ENCODE measurements at places on chromosomes 5 and 9.

DNA sequence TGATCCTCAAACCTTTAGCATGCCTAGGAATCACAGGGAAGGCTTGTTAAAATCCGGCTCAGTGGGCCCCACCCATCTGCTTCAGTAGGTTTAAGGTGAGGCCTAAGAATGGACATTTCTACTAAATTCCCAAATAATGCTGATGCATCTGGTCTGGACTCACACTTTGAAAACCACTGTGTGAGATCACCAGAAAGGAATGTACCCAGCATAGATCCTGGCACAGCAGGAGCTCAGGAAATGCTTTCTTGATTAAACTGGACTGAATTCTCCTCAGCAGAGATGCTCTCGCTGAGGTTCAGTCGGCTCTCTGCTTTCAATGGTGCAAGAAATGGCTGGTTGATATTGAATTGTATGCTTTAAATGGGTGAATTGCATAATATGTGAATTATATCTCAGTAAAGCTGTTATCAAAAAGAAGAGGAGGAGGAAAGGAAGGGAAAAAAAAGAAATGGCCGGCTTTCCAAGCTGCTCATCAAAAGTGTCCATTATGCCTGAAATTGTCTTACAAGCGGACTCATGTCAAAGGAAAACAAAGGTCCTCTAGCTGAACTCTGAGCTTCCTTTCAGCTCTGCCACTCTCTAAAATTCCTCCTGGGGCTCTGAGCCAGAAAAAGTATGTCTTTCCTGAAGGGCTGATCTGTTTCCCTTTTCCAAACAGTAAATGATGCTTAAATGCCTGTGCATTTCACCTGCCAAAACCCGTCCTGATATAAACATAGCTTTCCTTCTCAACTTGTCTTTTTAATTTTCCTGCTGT lies 77.6 kb upstream of the SAP30L start:
- no peak for DNase-seq

DNA sequence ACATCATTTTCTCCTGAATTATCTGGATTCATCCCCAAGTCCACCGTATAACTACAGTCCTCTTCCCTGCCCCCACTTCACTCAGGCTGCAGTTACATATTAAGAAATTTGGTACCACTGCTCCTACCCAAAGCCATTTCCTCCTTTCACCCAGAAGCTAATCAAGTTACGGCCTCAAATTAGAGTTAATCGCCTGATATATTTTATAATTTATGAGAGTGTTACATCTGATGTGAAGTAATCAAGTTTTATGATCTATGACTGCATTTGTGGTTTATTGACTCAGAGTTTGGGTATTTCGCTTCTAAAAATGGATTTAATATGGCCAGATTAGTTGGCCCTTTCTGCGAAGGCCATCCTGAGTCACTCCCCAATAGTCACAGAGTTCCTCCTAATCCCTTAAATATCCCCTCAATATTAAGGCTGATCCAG lies 223.6 kb upstream of the KIF2A start:
- no peak for DNase-seq

DNA sequence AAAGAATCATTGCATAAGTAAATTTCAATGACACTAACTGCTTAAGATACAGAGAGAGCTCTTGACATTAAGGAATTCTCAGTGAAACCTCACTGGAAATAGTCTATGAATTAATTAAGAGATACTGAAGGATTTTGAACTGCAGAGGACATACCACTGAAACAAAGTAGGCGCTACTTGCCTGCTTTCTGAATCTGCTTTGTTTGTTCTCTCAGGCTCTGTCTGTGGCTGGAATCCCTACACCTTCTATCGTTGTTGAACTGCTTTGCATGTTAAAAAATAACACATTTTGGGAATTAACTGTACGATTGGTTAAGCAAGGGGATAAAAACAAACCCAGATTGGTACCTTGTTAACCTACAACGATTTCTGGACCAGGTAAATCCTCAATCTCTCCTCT lies 435.2 kb downstream of the PDE4D start:
- DNase-seq = no peak

DNA sequence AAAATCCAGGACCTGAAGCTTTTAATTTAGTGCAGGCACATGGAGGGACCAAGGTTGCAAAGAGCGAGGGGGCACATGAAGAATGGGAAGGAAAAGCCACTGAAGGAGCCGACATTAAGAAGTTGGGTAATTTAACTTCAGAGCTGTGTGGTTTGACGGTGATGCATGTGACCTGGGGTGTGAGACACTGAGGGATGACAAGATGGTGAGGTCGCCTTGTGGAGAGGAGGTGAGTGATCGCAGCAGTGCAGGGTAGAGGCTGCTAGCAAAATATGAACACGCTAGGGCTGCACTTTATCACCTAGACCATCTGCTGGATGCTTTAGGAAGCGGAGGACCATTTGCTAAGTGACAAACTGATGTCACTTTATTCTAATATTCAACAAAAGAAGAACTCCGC lies 339.0 kb upstream of the KIF2A start:
- no peak for DNase-seq

DNA sequence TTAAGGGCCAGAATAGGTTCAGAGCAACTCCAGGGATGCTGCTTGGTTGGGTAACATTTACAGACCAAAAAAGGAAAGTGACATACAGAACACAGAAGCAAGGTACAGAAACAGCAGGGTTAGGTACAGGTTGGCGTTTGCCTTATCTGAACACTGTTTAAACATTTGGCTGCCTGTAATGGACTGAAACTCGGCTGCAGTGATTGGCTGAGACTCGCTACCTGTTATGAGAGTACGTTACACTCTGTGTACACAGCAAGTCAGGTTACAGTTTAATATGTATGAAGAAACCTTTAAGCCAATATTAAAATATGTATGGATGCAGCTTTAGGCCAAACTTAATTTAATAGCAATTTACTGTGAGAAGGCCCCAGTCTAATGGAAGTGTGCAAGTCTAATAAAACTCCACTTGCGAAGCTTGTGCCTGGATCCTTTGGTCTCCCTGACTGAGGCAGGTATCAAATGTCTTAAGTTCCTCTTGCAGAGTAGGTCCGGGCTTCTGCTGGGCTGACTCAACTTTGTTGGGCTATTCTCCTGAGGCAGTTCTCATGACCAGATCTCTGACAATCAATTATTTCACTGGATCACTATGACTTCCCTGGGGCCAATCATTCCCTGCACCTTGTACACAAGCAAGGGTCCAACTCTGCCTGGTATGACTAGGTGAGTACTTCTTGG lies 204.9 kb downstream of the ZNF462 start:
- no peak for DNase-seq

GRCh38 chr5:109062664-109063063 lies 315.0 kb downstream of the FER start:
- DNase-seq = no peak

DNA sequence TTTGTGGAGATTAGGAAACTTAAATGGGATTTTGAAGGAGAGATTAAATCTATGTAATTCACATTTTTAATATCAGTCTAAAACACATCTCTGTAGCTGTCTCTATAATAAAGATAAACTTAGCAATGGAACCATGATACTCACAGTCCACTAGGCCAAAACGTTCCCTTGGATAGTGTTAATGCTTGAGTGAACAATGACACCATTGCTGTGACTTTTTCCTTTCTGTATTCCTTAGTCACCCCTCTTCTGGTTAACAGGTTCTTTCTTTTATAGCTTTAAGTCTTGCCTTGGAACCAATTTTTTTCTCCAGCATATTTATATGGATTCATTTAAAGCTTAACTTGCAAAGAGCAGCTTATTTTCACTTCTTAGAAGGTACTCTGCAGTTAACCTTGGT lies 63.3 kb downstream of the INSL6 start:
- no peak for DNase-seq

GRCh38 chr9:104227108-104227507 lies 133.0 kb downstream of the SMC2 start:
- DNase-seq = no peak

DNA sequence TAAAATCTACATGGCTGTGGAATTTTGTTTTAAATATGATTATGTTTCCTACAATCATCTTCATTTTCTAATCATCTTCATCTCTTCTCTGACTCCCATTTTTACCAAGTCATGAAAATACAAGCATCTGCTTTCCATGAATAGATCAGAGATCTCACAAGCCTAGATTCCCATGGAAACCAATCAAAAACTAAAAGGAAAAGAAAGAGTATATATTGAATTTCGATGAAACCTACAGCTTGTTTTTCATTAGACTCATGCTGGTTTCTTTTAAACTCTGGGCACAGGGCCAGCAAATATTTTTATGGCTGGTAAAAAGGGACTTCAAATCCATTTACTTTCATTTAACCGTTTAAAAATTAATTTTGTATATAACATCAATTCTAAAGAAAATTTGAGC lies 51.2 kb downstream of the INVS start:
- no peak for DNase-seq

DNA sequence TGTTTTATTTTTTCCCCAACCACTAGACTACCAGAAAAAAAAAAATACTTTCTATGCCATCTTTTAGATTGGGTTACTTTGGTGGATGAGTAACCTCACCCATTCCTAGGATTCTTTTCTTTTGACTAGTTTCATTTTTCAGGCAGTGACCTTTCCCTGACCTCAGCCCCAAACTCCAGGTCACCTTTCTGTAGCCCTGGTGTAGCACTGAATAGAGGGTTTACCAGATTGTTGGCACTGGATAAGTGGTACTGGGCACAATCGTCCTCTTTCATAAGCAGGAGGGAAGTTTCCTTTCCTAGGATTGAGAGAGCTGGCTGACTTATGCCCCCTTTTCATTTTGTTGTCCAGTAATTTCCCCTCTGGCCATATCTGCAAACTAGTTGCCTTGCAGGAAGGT lies 169.4 kb upstream of the TMEM161B start:
- no peak for DNase-seq

GRCh38 chr5:27472000-27472763 lies 433.8 kb upstream of the CDH9 start:
- DNase-seq = no peak

- DNase-seq = no peak
These were observed 199.4 kb upstream of the PANK3 start for GRCh38 chr5:168778536-168778935.

DNA sequence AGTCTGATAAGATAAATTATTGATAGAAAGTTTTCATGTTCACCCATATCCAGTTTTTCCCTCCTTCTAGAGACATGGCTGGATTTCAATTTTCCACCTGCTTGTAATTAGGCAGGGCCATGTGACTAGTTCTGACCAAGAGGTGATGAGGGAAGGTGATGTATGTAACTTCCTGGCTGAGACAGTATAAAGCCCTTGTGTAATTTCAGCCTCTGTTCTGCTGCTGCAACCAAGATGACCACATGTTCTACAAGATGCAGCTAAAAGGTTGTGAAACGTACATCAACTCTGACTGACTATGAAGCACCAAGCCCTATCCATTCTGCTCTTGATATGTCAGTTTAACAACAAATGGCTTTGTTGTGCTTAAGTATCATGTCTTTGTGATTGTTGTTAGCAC lies 376.5 kb upstream of the DAB2 start:
- no peak for DNase-seq

DNA sequence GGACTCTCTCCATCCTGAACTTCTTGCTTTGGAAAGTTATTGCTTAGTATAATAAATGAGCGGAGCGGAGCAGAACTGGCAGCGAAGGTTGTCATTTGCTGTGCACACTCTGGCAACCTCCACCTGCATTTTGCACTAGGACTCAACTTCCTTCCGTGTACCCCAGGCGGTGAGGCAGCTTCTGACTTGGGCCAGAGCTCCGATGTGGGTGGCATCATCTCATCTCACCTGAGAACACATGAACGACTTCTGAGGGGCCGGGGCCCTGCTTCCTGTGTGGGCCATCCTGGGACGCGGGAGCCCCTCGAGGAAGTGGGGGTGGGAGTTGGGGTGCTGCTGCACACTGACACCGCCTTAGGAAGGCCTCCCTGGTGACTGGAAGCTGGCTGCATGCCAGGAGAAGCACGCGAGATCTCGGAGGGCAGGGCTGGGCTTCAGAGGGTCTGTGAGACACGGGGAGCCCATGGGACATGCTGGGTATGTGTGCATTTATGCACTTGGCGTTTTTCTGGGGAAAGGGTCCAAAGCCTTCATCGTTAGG lies 56.5 kb upstream of the COL5A1 start:
- DNase-seq = no peak

DNA sequence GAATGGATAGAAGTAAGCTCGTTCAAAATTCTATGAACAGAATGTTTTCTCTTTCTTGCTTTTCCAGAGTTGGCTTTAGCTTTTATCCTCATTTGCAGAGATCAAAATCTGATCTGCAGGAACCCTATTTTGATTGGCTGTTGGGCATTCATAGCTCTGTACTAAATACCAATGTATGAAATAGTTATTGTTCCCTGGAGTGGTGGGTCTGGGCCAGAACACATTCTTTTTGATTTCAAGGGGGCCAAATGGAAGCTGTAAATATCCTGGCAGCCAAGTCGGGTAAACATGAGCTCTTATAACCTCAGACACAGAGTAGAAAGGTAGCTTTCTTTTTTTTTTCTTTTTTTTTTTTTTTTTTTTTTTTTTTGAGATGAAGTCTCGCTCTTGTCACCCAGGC lies 241.5 kb downstream of the PDZD2 start:
- DNase-seq = no peak

GRCh38 chr9:70588999-70589398 lies 174.5 kb upstream of the KLF9 start:
- DNase-seq = no peak

- no peak for DNase-seq
These were observed 92.6 kb downstream of the SH3TC2 start for GRCh38 chr5:148970228-148970627.

GRCh38 chr9:4116723-4117460 lies 183.0 kb downstream of the GLIS3 start:
- no peak for DNase-seq

DNA sequence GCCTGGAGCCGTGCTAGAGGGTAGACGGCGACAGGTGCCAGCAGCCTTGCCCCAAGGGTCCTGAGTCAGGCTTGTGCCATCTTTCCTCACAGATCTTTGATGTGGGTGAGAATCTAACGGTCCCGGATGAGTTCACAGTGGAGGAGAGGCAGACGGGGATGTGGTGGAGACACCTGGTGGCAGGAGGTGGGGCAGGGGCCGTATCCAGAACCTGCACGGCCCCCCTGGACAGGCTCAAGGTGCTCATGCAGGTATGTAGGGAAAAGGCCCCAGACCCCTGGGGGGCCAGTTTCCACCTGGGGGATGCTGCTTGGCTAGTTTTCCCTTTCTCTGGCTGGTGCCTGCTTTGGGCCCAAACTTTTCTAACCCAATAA lies 24.0 kb downstream of the PTGES2 start:
- DNase-seq = no peak

DNA sequence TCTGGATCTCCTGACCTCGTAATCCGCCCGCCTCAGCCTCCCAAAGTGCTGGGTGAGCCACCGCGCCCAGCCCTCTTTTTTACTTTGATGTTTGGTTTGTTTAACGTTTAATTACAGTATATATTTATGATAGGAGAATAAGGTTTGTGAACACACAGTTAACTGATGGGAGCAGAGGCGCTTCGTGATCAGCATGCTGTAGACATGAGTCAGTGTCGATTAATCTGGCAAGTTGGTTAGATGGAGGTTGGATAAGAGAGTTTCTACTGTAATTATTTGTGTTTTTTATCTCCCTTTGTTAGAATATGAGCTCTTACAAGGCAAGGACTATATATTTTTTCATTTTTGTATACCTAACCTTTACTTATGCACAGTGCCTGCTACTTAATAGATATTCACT lies 14.3 kb downstream of the ATG10 start:
- DNase-seq = no peak

GRCh38 chr5:65923339-65923738 lies 3.0 kb upstream of the ERBIN start:
- DNase-seq = no peak

Measured in stimulated activated CD8-positive, alpha-beta memory T cell treated with anti-CD3 and anti-CD28 coated beads, Interleukin-4, amount 100 ng/mL, for 4 hours (primary cell).